ENCODE measurements at places on chromosomes 16 and 17. TPM values are rescaled to one million over a fixed set of nuclear protein-coding genes. Genes with fewer than 3 reads are reported as not detected.

DNA sequence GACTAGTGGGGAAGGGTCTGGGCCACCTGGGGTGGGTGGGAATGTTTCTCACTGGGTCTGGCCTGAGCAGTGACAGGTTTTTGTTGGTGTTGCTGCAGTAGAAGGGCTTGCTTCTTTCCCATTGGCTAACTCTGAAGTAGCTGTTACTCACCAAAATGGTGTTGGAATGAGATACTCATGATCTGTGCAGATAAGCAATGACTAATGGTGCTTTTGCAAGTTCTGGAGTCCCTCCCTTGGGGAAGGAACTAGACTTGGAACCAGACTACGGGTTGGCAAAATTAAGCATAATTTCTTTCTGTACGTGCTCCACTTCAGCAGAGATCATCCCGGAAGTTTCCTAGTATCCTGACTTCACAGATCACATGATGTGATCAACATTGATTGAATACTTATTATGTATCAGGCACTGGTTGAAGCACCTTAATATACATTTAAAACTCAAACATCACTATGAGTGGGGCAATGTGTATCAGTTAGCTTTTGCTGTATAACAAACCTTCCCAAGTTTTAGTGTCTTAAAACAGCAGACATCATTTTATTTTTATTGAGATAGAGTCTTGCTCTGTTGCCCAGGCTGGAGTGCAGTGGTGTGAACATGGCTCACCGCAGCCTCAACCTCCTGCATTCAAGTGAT lies 30.1 kb downstream of the CHP2 start:
- H3K27ac ChIP-seq = no peak overlapping the region
- H3K4me3 ChIP-seq = no peak overlapping the region
- H3K36me3 ChIP-seq = no peaks in the 10 kb centered on the region
- H3K4me1 ChIP-seq = no peaks in the 10 kb centered on the region

GRCh38 chr17:40484285-40484972 lies 17.0 kb downstream of the TNS4 start:
- no peak for DNase-seq
- H3K27ac ChIP-seq = peak overlapping the region; percentile 99
- H3K36me3 ChIP-seq = no peaks in the 10 kb centered on the region
- no peaks in the 10 kb centered on the region for H3K27me3 ChIP-seq

- H3K4me1 ChIP-seq = 0 out of 2 replicates have a peak, but pooled peaks cover 3% of the 10 kb centered on the region
- no peak overlapping the region for H3K27ac ChIP-seq
- H3K4me3 ChIP-seq = no peak overlapping the region
- H3K27me3 ChIP-seq = no peaks in the 10 kb centered on the region
- H3K36me3 ChIP-seq = no peaks in the 10 kb centered on the region
Observed at GRCh38 chr17:3558603-3559269, 1.1 kb upstream of the TRPV3 start.

DNA sequence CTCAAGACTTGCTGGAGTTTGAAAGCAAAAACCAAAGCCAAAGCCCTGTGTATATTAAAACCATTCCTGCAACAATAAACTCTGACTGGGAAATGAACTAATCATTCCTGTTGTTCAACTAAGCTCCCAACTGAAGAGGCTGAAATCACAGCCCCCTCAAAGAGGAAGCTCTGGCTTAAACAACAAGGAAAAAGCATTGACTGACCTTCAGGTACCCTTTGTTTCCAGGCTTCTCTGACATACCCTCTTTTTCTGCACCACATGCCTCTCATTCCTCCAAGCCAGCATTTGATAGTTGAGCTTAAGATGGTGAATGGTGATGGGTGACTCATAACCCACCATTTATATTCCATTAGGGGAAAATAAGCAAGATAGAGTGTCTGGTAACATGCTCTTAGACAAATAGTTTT lies 470.9 kb upstream of the SOX9 start:
- H3K36me3 ChIP-seq = no peaks in the 10 kb centered on the region
- no peak overlapping the region for H3K4me3 ChIP-seq
- H3K27ac ChIP-seq = no peak overlapping the region
- no peak for DNase-seq

GRCh38 chr17:35795007-35795870 lies at the start of gene MMP28:
MMP28 (minus strand) TSS chr17:35795641; CDS start chr17:35795377, 264 bp downstream.
- peak; percentile 54 for DNase-seq
- peaks cover 3% of the 10 kb centered on the region for H3K4me1 ChIP-seq
- peaks cover 53% of the 10 kb centered on the region for H3K27me3 ChIP-seq
- H3K27ac ChIP-seq = no peak within 1 kb of the TSS
- no peaks in the 10 kb centered on the region for H3K36me3 ChIP-seq
- peak within 1 kb of the TSS; percentile 62 for H3K4me3 ChIP-seq

GRCh38 chr16:55030944-55031343 lies 100.3 kb downstream of the IRX5 start:
- H3K27ac ChIP-seq = no peak overlapping the region
- H3K36me3 ChIP-seq = no peaks in the 10 kb centered on the region
- DNase-seq = no peak
- 0 out of 2 replicates have a peak, but pooled peaks cover 5% of the 10 kb centered on the region for H3K4me1 ChIP-seq
- no peaks in the 10 kb centered on the region for H3K27me3 ChIP-seq

DNA sequence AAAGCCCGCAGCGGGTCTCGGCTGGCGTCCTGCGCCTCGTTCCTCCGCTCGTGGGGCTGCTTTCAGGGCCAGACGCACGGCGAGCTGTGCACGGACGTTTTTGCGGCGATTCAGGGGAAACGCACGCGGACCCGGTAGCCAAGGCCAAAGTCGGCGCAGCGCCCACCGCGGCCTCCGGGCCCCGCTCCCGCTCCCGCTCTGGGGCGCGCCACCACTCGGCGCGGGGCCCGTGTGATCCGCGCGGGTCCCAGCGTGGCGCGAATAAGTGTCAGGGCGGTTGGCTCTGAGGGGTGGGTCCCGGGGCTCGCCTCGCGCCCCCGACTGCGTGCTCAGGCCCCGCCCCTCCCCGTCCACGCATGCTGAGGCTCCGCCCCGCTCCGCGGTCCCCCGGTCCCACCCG lies 694 bp upstream of the TBCD start:
- peaks cover 5% of the 10 kb centered on the region for H3K4me1 ChIP-seq
- no peaks in the 10 kb centered on the region for H3K36me3 ChIP-seq
- no peaks in the 10 kb centered on the region for H3K27me3 ChIP-seq
- H3K4me3 ChIP-seq = peak overlapping the region; percentile 69

DNA sequence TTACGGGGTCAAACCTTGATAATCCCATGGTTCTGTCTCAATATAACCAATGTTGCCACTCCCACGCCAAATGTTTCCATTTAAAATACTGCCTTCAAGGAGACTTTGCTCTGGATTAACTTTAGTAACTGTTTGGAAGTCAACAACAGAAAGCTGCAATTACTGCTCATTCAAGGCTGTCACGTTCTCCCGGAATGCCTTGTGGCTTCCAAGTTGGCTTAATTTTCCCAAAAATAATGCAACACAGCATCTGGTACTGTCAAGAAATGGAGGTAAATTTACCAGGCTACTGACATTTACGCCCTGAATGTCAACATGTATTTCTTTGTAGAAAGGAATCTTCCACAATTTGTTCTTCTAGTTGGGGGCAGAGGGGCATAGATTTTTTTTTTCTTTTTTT lies 38.2 kb downstream of the GPRC5B start:
- H3K4me1 ChIP-seq = no peaks in the 10 kb centered on the region
- no peak for DNase-seq
- H3K36me3 ChIP-seq = no peaks in the 10 kb centered on the region
- H3K27me3 ChIP-seq = no peaks in the 10 kb centered on the region

DNA sequence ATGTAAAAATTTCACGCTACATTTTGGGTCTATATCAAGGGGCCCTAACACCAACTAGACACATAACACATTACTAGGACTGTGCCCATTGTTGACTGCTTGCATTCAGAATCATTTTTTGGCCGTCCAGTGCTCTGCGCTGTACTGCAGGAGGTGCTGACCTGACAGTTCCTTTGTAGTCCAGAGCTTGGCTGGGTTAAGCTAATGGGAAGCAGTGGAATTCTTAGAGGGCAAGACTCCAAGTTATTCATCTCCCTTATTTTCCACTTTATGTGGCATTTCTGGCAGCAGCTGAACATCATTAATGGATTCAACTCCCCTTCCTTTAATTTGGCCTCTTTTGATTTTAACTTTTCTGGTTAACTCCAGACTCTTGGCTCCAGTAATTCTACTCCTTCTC lies 351.7 kb downstream of the CDH8 start:
- no peaks in the 10 kb centered on the region for H3K4me1 ChIP-seq
- no peaks in the 10 kb centered on the region for H3K27me3 ChIP-seq

- H3K36me3 ChIP-seq = no peaks in the 10 kb centered on the region
- no peak for DNase-seq
- H3K4me1 ChIP-seq = no peaks in the 10 kb centered on the region
- H3K27me3 ChIP-seq = 0 out of 2 replicates have a peak, but pooled peaks cover 5% of the 10 kb centered on the region
Observed at GRCh38 chr16:22093996-22094395, 1.7 kb downstream of the VWA3A start.

DNA sequence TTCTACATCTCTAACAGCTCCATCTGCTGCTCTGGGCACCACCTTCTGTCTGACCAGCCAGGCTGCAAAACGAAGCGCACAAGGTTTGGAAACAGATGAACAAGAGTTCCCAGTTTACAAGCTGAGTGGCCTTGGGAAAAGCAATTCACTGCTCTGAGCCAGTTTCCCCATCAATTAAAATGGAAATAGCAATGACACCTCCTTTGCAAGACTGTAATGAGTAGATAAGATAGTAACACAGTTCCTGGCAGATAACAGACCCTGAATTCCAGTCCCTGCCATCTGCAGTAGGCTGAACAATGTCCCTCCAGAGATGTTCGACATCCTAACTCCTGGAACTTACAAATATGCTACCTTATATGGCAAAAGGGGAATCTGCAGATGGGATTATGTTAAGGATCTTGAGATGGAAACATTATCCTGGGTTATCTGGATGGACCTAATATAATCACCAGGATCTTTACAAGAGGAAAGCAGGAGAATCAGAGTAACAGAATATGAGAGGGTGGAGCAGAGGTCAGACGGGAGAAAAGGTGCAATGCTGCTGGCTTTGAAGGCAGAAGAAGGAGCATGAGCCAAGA lies 27.9 kb downstream of the CPPED1 start:
- H3K4me1 ChIP-seq = no peaks in the 10 kb centered on the region
- DNase-seq = no peak
- H3K4me3 ChIP-seq = no peak overlapping the region
- H3K27me3 ChIP-seq = no peaks in the 10 kb centered on the region

The KRT9 gene
- not detected for total RNA-seq

The ITGA3 gene
- 330 TPM for total RNA-seq

The MRC2 gene
- 675 TPM for total RNA-seq

The KRT33A gene
- not detected for total RNA-seq
